ENCODE measurements at places on chromosomes 16 and 17.

GRCh38 chr16:47150067-47150466 lies 6.3 kb upstream of the NETO2 start:
- no peak for DNase-seq

DNA sequence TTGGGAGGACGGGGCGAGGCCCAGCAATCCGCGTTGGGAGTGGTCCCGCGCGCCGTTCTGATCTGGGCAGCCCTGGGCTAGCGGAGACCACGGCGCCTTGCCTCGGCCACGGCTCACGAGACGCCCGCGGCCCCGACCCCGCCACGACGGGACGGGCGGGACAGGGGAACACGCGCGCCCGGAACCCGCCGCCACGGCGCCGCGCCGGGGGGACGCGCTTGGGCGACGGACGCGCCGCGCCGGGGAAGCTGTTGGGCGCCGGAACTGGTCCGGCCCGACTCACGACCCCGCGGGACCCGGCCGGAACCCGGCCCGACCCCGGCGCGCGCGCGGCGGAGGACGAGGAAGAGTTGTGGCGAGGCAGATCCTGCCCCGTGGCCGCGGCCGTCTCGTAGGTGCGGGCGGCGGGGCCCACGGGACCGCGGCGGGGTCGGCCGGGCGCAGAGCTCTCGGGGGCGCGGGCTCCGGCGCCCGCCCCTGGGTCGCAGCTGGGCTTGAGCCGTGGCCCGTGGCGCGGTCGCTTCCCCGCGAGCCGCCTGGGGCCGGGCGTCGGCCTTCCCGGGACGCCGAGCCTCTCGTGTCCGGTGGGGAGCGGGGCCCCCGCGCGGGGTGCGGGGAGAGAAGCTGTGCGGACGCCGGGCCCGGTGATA lies at the start of gene ACSF3:
TSS of gene ACSF3 (plus strand) at position 251 of the 650 bp plus-strand sequence. CDS start 6,830 bp downstream, outside the sequence.
- no peak for DNase-seq

GRCh38 chr16:77299395-77299794 lies 100.2 kb downstream of the SYCE1L start:
- DNase-seq: no peak

GRCh38 chr16:86383488-86384262 lies 126.7 kb upstream of the FOXF1 start:
- DNase-seq: no peak

DNA sequence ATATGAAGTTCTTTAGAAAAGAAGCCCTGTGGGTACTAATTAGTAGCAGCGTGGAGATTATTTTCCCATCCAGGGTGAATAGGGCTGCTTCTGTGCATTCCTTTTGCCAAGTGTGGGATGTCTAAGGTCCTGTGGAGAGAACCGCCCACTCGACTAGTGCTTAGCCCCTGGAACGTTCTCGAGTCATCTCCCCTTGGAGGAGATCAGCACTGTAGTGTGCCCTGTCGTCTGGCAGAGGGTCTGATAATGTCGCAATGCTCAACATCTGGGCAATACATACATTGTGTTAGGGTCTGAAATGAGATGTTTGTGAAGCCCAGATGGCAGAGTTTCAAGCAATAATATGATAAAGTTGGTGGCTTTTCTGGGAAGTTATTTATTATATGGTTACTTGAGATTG lies 64.8 kb downstream of the SPECC1 start:
- DNase-seq: no peak

DNA sequence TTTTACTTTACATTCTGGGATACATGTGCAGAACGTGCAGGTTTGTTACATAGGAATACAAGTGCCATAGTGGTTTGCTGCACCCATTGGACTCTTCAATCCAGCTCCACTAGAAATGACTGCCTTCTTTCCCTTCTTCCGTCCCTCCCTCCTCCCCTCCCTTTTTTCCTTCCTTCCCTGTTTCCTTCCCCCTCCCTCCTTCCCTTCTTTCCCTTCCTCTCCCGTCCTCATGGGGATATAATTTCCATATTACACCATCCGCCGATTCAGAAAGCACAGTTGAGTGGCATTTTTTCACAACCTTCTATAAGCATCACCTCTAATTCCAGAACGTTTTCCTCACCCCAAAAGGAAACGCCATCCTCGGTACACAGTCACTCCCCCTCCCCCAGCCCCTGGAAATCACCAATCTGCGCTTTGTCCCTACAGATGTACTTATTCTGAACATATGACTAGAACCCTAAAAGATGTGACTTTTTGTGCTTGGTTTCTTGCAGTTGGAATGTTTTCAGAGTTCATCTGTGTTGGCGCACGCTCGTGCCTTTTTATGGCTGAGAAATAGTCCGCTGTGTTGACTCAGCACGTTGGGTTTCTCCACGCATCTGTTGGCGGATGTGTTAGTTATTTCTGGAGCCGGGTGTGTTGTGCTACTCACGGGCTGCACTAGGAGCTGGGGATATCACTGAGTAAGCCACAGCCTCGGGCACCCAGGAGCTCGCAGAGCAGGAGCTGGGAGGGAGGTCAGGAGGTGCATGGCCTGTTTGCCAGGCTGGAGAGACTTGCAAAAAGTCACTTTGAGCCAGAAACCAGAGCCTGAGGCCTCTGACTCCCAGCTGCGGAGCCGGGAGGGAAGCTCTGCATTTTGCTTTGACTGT lies 336.4 kb downstream of the SEC14L1 start:
- DNase-seq: no peak

GRCh38 chr16:81374550-81374949 lies 59.8 kb downstream of the GAN start:
- no peak for DNase-seq

- no peak for DNase-seq
These were observed 3.2 kb downstream of the CSF3 start for GRCh38 chr17:40018211-40019121.

DNA sequence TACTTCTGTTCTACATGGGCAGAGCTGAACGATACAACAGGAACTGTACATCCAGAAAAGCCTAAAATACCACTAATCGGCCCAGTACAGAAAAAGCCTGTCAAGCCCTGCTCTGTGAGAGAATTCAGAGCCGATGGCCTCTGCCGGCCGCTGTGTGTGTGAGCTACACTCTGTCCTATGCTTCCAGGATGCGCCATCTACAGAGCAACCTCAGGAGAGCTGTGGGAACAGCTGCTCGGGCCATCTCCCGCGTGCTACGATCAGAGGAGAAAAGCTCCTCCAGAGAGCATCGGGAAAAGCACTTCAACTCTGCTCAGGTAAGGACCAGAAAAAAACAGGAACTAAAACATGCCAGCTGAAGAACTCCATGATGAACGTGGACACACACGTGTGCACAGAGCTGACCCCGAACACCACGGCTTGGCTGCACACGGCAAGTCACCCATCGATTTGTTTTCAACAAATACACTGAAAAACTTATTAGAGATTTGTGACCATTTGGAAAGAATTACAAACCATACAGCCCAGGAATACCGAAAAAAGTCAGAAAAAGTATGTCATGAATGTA lies 115.9 kb downstream of the ANKRD11 start:
- DNase-seq: no peak

Data from NCI-H2029 treated with DMSO at 0.1 percent for 48 hours (cell line).